Type B pancreatic cell (in vitro differentiated cells): ENCODE measurements at places on chromosomes 12 and 14. TPM values are rescaled to one million over a fixed set of nuclear protein-coding genes. Genes with fewer than 3 reads are reported as not detected.

SERPINA6 gene
- total RNA-seq = 0.77 and 1.2 TPM in 2 replicates

DNA sequence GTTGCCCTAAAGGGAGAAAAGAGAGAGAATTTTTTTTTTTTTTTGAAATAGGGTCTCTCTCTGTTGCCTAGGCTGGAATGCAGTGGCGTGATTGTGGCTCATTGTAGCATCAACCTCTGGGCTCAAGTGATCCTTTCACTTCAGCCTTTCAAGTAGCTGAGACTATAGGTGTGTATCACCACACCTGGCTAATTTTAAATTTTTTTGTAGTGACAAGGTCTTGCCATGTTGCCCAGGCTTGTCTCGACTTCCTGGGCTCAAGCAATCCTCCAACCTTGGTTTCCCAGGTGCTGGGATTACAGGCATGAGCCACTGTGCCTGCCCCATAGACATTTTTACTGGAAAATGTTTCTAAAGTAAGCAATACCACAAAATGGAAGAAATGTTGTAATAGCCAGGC is 36.8 kb downstream of the YARS2 start:
- H3K27me3 ChIP-seq = no peaks in the 10 kb centered on the region
- H3K27ac ChIP-seq = no peak overlapping the region
- no peak for DNase-seq
- H3K36me3 ChIP-seq = peaks cover 37% of the 10 kb centered on the region

- H3K36me3 ChIP-seq = peaks cover 3% of the 10 kb centered on the region
- H3K4me3 ChIP-seq = no peak overlapping the region
- H3K27ac ChIP-seq = no peak overlapping the region
- peaks cover 59% of the 10 kb centered on the region for H3K27me3 ChIP-seq
- no peak for DNase-seq
Observed at GRCh38 chr12:454833-455232, 4.9 kb upstream of the B4GALNT3 start.

ZNF385A gene
- 29.5 and 47.3 TPM in 2 replicates for total RNA-seq

- no peak for DNase-seq
- H3K27me3 ChIP-seq = no peaks in the 10 kb centered on the region
- peaks cover 4% of the 10 kb centered on the region for H3K4me1 ChIP-seq
- no peak overlapping the region for H3K27ac ChIP-seq
- H3K4me3 ChIP-seq = no peak overlapping the region
- H3K36me3 ChIP-seq = peaks cover 28% of the 10 kb centered on the region
Observed at GRCh38 chr14:67387195-67387594, 24.8 kb downstream of the PLEK2 start.

DNA sequence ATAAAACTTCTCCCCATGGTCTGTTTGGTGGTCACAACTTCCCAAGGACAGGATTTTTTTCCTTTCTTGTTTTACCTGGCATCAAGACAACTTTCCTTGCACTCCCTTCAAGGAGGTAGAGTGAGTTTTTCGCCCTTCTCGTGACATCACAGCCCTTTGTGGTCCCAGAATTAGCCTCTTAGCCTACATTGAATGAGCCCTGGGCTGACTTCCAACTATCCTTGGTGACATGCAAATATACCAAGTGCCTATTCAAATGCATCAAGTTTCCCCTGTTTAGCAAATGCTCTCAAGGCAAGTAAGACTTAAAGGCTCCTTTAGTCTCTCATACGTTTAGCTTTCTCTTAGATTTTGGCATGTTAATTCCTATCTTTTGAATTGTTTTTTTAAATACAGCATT is 36.6 kb downstream of the TC2N start:
- no peak for DNase-seq
- no peaks in the 10 kb centered on the region for H3K4me1 ChIP-seq
- H3K27me3 ChIP-seq = peaks cover 42% of the 10 kb centered on the region

CPSF6 gene
- total RNA-seq = 76.9 and 128 TPM in 2 replicates

MYF5 gene
- total RNA-seq = not detected in 2 replicates

DNA sequence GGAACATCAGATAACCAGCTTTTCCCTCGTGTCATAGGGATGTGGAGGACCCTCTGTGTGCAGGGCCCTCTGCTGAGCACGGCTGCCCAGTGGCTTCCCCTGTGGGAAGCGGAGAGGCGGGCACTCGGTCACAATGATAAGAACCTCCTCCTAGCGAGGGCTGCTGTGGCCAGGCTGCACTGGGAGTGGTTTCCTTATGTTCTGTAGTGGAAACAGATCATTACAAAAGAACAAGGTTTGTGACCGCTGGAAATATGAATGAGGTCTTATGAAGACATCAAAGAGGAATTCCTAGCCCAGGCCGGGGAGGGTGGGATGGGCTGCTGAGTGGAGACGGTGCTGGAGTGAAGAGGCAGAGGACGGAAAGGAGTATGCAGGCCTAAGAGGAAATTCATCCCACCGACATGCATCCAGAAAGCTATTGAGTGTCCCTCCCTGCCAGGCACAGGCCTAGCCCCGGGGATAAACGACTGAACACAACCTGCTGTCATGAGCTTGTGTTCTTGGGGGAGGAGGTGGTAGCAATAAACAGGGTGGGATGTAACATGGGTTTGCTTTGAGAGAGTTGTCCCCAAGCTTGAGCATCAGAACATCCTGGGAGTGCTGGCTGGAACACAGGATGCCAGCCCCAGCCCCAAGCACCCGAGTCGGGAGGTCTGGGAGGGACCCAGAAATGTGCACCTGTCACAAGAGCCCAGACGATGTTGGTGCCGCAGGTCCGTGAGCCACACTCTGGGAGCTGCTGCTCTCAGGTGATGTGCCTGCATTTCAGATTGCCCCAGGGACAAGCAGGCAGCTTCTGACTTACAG is 37.5 kb downstream of the FZD10 start:
- no peak for DNase-seq
- no peak overlapping the region for H3K4me3 ChIP-seq
- peaks cover 10% of the 10 kb centered on the region for H3K27me3 ChIP-seq
- peaks cover 3% of the 10 kb centered on the region for H3K36me3 ChIP-seq
- H3K27ac ChIP-seq = no peak overlapping the region

ZC2HC1C gene
- total RNA-seq = 3.7 and 4.7 TPM in 2 replicates

DNA sequence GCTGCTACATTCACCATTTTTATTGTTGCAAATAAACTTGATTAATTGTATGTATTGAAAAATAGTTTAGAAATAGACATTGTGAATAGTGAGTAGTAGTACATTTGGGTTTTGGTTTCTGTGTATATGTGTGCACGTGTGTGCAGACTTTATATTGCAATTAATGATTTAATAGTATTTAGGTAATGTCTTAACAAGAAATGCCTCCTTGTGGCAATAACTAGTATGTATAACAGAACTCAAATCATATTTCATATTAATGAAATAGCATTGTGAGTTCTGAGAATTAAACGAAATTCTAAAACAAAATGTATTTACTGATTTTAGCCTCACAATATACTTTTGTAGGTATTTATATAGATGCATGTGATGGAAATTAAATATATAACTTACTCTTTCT is 100.1 kb downstream of the SCAF11 start:
- no peak for DNase-seq
- no peaks in the 10 kb centered on the region for H3K4me1 ChIP-seq
- no peak overlapping the region for H3K4me3 ChIP-seq
- H3K27me3 ChIP-seq = no peaks in the 10 kb centered on the region
- H3K36me3 ChIP-seq = peaks cover 39% of the 10 kb centered on the region

- no peaks in the 10 kb centered on the region for H3K4me1 ChIP-seq
- DNase-seq = no peak
- H3K4me3 ChIP-seq = no peak overlapping the region
- no peaks in the 10 kb centered on the region for H3K27me3 ChIP-seq
Observed at GRCh38 chr12:56326533-56326932, 7.3 kb downstream of the PAN2 start.

PTPRB gene
- 1.2 and 4.2 TPM in 2 replicates for total RNA-seq

DNA sequence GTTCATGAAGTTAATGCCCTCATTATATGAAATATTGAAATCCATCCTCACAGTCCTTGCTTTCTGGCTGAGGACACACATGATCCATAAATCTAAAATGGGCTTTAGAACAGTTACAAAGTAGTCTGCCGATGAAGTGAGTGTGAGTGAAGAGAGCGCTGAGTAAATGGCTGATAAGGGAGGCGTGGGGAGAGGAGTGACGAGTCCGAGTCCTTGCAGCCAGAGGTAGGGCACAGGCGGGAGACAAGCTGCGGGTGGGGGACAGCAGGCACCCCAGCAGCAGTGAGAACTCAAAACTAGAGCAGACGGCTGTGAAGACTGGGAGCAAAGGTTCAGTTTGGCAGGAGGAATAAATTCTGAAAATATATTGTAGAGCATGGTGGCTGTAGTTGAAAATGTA is 140.1 kb upstream of the ATP2B1 start:
- H3K4me3 ChIP-seq = no peak overlapping the region
- DNase-seq = no peak
- no peaks in the 10 kb centered on the region for H3K36me3 ChIP-seq

SOX5 gene
- total RNA-seq = 28.9 and 32.8 TPM in 2 replicates

DNA sequence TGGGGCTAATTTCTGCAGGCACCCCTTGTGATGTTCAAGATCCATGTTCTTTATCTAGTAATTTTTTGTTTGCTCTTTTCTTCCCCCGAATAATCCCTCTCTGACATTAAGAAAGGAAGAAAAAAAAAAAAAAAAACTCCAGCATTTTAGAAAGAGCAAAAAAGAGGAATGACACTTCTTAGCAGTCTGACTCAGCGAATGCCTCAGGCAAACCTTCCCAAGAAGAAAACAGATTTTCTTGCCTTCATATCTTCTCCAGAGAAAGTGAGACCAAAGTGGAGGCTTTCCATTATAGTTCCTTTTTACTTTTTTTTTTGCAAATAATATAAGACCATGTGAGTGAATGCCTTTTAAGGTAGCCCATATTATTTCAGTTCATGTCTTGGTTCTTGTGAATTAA is 479.0 kb upstream of the SYT1 start:
- no peak overlapping the region for H3K4me3 ChIP-seq
- no peaks in the 10 kb centered on the region for H3K4me1 ChIP-seq
- H3K27ac ChIP-seq = no peak overlapping the region
